ENCODE measurements at places on chromosomes 2 and 18.
A peak's percentile ranks its signal among the peaks of the same experiment; 100 is the strongest.

GRCh38 chr2:72950558-72951255, 33.4 kb downstream of the EMX1 start:
- no peak for DNase-seq

DNA sequence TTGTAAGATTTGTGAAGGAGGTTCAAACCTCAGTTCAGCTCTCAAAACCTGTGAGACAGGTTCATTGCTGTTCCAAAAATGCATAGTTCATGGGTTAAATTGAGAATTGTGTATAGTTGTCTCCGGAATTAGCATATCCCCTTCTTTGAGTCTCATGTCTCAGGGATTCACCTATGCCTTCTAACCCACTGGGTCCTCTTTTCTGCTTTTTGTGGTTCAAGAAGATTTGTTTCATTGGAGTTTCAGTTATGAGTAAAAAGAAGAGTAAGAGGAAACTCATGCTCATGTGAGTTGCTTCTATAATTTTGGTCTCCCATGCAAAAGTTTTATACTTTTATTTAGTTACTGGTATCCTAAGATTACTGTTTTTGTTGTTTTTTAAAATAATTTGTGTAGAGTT, 1219.8 kb upstream of the ZEB2 start:
- DNase-seq, result no peak

GRCh38 chr2:199433204-199433832, 24.4 kb downstream of the SATB2 start:
- no peak for DNase-seq

GRCh38 chr2:217269701-217270484, 410.0 kb upstream of the TNP1 start:
- DNase-seq, result peak; percentile 45

DNA sequence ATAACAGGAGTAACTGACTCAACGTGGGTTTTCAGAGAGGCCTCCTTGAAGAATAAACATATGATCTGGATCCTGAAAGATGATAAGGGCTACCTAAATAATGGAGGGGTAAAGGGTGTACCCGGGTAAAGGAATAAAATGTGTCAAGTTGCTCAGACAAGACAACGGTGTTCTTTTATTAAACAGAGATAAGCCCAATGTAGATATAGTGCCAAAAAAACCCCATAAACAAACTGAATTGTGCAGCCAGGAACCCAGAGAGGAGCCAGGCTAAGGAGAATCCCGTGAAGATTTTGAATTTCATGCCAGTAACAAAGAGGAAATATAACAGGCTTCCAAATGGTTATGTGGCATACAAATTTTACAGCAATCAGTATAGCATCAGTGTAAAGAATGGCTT, 618.2 kb downstream of the CPS1 start:
- DNase-seq, result no peak

GRCh38 chr18:62944454-62944853, 229.1 kb downstream of the PHLPP1 start:
- DNase-seq, result peak; percentile 18

DNA sequence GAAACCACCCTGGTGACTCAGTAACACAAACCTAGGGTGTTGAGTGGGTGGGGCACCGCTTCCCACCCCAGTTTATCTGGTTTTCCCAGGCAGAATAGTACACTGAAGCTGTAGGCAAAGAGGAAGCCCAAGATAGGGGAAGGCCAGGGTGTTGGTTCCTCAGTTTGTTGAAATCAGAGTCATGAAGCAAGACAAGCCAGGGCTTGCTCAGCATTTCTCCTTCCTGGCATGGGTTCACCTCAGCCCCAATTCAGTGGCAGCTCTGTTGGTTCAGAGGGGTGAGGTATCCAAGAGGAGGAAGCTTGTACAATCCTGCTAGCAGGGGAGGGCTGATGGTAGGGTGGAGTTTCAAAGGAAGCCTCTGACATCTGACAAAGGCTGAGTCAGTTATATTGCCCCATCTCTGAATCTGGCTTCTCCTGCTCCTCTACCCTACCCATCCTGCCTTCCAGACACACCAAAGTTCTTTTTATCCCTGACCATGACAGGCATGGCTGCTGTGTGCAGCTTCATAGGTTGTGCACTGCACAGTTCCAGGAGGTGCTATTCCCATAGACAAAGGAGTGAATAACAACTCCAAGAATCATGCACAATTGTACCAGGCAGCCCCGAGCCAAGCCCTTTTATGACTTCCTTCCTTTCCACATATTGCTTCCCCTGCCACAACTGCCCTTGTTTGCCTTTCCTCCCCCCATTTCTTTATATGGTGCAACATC, 24.9 kb upstream of the RAB10 start:
- DNase-seq, result no peak

- no peak for DNase-seq
These were observed 42.1 kb upstream of the DSG1 start for GRCh38 chr18:31275722-31276463.

GRCh38 chr2:144083211-144083610, 436.7 kb downstream of the ZEB2 start:
- no peak for DNase-seq

- DNase-seq, result no peak
These were observed 21.8 kb downstream of the TMSB10 start for GRCh38 chr2:84927275-84927627.

DNA sequence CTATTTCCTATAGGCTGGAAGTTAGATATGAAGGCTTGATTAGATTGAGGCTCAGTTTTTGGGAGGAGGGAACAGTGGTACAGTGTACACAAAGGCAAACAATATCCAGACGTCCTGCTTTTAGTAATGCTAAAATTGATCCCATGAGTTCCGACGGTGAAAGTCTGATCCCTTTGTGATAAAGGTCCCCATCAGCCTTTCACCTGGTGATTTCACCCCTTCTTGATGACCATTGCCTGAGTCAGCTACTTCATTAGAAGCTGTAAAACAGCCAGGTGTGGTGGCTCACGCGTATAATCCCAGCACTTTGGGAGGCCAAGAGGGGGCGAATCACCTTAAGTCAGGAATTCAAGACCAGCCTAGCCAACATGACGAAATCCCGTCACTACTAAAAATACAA, 29.7 kb downstream of the TWSG1 start:
- no peak for DNase-seq

- DNase-seq, result no peak
These were observed 54.9 kb downstream of the SDC1 start for GRCh38 chr2:20169796-20170703.

DNA sequence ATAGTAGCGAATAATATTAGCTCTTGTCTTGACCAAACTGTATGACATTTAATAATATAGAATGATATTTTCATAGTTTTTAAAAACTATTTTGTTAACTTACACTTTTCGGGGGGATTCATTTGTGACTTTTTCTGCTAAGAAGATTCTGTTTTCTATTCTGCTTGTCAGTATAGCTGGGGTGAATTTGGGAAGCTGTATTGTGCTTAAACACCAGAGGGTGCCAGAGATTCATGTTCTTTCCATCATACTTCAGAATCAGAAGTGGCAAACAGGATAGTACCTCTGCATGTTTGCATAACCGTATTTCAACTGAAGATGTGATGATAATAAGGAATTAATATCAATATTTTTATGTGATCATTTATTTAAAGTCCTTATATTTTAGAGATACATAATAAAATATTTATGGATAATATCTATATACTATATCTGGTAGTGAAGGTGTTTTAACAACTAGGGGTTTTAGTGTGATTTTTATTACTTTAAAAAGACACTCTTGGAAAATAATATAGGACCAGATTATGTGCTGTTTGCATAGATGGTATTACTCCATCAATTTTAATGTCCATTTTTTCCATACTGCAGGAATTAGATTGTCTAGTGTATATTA, 81.0 kb downstream of the TAF4B start:
- peak; percentile 59 for DNase-seq

GRCh38 chr2:56244911-56245530, 61.2 kb downstream of the CCDC85A start:
- no peak for DNase-seq

DNA sequence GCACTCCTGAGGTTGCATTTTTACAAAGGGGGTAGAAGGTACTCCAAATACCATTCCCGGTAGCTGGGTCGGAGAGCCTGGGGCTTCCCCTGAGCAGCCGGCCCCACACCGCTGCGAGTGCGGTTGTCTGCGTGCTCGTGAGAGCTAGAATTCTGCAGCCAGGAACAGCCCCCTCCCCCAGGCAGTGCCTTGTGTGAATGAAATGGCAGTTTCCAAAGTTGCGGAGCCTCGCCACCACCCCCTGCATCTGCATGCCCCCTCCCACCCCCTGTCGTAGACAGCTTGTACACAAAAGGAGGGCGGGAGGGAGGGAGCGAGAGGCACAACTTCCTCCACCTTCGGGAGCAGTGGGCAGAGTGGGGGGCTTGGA, 1.1 kb downstream of the MYCN start:
- peak; percentile 62 for DNase-seq

DNA sequence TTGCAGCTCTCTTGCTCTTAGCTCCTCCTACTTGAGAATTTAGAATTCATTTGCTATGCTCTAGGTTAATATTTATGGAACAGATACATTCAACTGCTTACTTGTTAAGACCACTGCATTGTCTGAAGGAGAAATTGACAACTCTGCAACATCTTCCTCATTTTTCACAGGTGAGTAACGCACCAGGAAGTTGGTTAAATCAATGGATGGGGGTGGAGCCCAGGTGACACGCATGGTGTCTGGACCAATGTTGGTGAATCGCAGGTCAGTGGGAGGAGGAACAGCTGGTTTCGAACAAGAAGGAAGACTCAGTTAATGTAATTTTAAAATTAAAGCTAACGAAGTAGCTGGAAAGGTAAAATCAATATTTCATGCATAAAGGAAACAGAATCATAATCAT, 44.3 kb downstream of the FN1 start:
- no peak for DNase-seq

DNA sequence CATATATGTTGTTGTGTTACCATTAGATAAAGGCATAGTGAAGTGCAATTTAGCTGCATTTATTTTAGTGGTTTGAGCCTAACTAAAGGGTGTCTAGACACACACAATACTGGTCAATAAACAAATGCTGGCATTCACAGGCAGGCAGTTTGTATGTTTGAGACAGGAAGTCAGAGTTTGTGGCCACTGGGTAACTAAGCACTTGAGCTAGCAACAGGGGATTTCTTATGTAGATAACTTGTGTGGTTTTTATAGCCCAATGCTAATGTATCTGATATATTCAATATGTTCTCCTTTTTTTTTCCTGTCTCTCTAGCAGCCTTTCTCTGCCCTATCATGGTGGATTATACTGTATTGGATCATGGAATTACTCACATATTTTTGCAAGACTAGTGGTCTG, 38.1 kb downstream of the LRRTM4 start:
- DNase-seq, result no peak

DNA sequence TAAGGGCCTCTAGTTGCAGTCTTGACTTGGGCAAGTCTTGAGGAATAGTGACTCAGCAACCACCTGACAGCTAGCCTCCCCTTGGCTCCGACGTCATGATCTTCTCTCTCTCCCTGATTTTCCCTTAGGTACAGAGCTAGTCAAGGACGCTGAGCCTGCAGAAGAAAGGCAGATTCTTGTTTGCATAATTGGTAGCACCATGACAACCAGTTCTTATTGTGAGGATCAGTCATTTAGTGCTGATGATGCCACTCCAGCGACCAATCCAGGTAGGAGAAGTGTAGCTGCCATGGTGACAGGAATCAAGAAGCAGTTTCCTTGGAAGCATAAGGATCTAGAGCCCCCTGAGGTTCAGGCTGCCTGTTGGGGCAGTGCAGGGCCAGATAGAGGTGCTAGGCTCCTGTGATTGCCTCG, 2.8 kb upstream of the RESP18 start:
- DNase-seq, result no peak

- no peak for DNase-seq
These were observed 27.7 kb downstream of the ADRA2B start for GRCh38 chr2:96088340-96089335.

- no peak for DNase-seq
These were observed 731.4 kb downstream of the NR4A2 start for GRCh38 chr2:155600914-155601760.

GRCh38 chr2:129324349-129324748, 655.1 kb upstream of the RAB6C start:
- no peak for DNase-seq

DNA sequence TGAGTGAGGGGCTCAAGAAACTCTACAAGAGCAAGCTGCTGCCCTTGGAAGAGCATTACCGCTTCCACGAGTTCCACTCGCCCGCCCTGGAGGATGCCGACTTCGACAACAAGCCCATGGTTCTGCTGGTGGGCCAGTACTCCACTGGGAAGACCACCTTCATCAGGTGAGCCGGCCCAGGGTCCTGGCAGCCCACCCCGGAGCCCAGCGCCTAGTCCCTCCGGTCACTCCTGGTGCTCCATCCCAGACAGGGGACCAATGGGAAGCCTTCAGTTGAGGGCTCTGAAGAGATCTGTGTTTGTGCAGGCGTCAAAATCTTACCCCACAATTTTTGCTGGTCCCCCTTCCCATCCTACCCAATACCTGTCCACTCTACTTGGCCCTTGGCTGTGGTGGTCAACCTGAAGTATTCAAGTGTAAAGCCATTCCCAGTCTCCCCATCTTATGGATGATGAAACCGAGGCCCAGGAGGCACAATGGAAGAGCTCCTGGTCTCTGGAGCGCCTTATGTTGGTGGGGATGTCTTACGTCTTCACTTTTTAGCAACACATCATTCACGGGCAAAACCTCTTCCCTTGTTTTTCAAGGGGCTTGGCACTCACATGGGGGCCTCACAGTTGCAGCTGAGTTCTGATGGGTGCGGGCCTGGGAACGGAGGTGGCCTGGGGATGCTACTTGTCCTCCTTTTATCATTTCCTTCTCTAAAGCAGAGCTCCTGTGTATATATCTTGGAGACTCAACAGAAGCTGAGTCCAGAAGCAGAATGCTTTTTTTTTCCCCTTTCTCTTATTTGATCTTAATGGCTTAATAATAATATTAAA, 941 bp downstream of the EHD3 start:
- no peak for DNase-seq

DNA sequence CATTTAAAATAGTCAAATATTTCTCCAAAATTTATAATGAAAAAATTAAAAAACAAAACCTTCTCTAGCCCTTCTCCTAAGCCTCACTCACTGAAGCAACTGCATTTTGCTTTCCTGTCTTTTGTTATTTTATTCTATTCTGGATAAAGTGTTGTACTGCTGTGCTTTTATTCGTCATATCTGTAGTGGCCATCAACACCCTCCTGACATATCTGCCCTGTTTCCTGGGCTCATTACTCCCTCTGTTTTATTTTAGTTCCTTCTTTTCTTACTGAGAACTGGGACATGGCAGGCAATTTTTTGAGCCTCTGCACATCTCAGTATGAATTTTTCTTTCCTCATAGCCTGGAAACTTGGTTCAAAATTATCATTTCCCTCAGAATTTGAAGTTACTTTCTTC, 224.2 kb downstream of the GULP1 start:
- DNase-seq, result no peak

DNA sequence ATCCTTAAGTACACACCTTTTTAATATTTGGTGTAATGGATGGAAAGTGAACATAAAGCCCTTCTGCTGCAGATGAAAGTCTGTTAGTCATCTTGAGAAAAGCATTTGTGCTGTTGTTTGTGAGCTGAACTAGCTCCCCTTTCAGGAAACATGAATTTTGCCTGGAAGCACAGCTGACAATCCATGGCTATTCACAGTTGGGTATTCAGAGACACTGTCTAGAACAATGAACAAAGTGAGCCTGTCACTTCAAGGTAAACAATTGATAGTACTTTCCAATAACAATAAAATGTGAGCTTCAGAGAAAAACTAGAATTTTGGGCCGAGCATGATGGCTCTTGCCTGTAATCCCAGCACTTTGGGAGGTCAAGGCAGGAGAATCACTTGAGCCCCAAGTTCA, 6.8 kb upstream of the EFHD1 start:
- DNase-seq, result no peak

- no peak for DNase-seq
These were observed 84.3 kb upstream of the ETAA1 start for GRCh38 chr2:67312871-67313270.
